ENCODE measurements at places on chromosomes 7 and 10.
A peak's percentile ranks its signal among the peaks of the same experiment; 100 is the strongest.

GRCh38 chr10:133196221-133196915 is 33.6 kb upstream of the UTF1 start:
- no peak for DNase-seq

GRCh38 chr10:100998183-100998990 is 1.2 kb upstream of the LZTS2 start:
- DNase-seq, result peak; percentile 83

- no peak for DNase-seq
Observed at GRCh38 chr10:96496281-96496925, 17.3 kb downstream of the TLL2 start.

DNA sequence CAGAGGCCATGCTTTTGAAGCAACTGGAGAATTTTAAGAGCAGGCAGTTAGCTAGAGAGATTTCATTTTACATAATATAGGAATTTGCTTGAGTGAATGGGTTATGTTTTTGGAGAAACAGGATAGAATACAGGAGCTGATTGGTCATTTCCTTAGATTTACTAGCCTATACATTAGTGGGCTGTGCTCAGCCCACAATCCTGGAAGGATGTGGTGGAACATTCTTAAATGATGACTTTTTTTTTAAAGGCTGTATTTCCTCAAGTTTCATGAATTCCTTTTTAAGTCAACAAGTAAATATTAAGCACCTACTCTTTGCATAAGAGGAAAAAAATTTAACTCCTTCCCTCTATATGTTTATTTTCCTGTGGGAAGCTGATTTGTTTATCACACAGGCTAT is 314.4 kb upstream of the BMPER start:
- DNase-seq, result no peak

DNA sequence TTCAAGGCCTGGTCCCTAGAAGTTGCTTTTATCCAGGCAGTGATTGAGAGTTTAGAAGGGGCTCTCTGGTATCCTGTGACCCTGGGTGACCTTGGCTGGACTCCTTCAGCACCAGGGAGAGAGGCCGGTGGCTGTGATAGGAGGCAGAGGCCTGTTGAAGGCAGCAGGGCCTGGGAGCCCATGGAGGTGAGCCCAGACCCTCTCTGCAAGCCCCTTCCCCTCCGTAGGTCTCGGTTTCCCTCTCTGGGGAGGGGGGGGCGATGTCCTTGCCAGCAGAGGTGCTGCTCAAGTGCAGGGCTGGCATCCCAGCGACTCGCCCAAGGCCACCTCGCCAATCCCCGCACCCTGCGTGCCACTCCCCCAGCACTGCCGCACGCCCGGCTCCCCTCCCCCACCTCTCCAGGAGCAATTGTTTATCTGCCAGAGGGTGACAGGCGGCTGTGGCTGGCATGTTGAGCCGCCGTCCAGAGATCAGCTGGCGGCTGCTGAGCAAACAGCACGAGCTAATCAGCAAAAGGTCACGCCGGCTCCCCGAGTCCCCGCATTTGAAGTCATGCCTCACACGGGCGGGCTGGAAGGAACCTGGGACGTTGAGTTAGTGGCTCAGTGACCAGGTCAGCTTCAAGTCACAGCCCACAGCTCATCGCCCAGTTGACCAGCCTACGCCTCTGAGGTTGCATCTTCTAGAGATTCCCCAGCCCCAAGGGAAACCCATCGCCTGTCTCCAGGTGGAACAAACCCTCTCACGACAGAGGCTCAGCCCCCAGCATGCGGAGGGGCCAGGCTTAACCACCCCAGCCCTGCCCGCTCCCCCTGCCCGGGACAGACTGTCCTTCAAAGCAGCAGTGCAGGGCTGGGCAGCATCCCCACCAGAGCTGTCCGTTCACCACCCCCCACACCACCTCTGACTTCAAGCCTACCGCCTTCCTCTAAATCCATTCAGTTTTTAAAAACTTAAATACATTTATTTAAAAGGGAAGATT is 43.7 kb downstream of the ELFN1 start:
- no peak for DNase-seq

- DNase-seq, result no peak
Observed at GRCh38 chr10:59582058-59582457, 127.6 kb downstream of the SLC16A9 start.

- DNase-seq, result no peak
Observed at GRCh38 chr10:88759366-88760101, at the start of gene LIPN. TSS of gene LIPN (plus strand) at chr10:88760020. CDS start at chr10:88761406, 1,386 bp downstream.

- DNase-seq, result no peak
Observed at GRCh38 chr10:126593968-126594701, 76.4 kb downstream of the C10orf90 start.

- no peak for DNase-seq
Observed at GRCh38 chr10:14304046-14304445, 26.7 kb downstream of the FRMD4A start.

- DNase-seq, result no peak
Observed at GRCh38 chr7:3552499-3552898, 251.4 kb downstream of the SDK1 start.

- no peak for DNase-seq
Observed at GRCh38 chr7:44187636-44188416, 1.4 kb downstream of the GCK start.

DNA sequence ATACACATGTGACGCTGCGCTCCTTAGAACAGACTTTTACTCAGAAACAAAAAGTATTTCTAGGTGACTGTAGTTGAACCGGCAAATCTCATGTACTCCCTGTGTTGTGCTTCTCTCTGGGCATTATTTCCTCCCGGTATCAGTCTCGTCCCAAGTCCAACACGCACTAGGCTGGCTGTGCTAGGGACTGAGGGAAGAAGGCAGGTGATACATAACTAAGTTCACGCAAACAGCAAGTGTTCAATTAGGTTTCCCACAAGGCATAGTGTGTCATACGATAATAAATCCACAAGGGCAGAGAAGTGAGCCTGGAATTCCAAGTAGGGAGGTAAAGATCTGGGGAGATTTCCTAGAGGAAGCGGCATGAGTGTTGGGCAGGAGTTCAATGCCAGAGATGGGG is 20.4 kb downstream of the FAM53B start:
- no peak for DNase-seq

- DNase-seq, result no peak
Observed at GRCh38 chr10:98055841-98056516, 25.6 kb upstream of the CRTAC1 start.

DNA sequence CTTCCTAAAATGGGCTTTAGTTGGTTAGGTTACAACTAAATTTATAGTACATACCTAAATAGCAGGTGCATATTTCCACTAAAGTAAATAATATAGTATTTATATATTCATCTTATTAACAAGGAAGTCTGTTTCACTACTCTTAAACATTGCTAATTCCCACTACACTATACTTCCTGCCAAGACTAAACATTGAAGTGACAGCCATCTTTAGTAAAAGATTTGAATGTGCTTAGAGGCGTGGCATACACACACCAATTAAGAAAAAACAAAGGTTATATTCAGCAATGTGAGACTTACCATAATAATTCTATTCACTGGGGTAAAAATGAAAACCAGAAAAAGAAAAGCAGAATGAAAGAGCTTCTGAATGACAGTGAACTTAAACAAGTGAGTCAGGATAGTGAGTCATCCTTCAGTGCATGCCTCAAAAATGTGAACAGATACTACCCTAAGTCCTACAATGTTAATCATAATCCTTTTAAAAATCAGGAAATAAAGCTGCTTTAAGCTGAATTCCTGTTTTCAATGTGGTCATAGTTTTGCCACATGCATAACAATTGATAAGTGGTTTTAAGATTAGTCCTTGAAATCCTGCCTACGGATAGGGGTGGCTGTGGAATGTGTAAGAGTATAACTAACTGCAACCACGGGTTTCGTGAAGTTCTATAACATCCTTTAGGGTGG is 59.4 kb downstream of the USP6NL start:
- no peak for DNase-seq

DNA sequence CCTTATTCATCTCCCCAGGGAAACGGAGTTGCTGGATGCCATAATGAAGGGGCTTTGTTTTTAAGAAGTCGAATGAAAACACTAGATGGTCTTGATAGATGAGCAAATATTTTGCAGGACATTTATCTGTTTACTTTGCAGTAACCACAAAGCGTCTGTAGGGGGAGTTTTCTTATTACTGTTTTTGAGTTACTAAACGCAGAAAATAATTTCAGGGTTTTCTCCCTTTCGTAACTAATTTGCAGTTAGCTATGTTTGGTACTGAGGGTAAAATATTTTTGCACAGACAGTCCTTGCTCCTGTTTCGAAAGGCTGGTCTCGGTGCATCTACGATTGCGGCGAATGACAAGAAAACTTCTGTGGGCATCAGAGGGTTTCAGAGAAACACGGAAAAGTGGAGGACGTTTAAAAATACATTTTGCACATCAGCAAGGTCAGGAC is 505.6 kb upstream of the MKI67 start:
- DNase-seq, result peak; percentile 23

- no peak for DNase-seq
Observed at GRCh38 chr10:8260645-8261044, 206.2 kb downstream of the GATA3 start.

GRCh38 chr10:52567247-52567580 is 205.4 kb downstream of the MBL2 start:
- no peak for DNase-seq

DNA sequence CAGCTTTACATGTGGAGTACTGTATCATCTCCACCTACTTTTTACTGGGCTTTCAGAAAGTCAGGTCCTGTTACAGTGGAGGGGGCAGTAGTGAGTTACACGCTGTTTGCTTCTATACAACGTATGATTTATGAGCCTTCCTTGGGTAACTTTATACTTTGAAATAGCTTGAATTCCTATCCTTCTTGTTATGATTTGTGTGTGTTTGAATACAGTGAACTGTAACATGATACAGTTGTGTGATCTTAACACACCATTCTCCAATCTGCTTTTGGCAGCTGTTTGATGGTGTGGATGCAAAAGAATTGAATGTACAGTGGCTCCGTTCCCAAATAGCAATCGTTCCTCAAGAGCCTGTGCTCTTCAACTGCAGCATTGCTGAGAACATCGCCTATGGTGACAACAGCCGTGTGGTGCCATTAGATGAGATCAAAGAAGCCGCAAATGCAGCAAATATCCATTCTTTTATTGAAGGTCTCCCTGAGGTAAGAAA is 41.7 kb downstream of the SP8 start:
- DNase-seq, result no peak

DNA sequence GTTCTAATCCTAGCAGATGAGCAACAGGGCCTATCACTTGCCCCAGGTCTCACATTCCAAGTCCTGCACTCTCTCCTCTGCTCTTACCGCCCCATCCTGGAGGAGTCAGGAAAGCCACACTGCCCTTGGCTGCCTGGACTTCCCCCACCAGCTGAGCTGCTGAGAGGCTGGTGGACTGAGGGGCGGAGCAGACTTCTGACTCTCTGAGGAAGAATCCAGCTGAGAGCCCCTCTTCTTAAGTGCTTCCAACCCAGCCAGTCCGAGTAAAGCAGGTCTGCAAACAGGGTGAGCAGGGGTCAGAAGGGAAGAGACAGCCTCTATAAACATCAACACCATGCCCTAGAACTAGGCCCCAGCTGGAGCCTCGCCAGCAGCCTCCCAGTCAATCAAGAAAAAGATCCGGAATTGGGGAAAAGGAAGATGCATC is 92.4 kb upstream of the TMEM72 start:
- DNase-seq, result no peak

DNA sequence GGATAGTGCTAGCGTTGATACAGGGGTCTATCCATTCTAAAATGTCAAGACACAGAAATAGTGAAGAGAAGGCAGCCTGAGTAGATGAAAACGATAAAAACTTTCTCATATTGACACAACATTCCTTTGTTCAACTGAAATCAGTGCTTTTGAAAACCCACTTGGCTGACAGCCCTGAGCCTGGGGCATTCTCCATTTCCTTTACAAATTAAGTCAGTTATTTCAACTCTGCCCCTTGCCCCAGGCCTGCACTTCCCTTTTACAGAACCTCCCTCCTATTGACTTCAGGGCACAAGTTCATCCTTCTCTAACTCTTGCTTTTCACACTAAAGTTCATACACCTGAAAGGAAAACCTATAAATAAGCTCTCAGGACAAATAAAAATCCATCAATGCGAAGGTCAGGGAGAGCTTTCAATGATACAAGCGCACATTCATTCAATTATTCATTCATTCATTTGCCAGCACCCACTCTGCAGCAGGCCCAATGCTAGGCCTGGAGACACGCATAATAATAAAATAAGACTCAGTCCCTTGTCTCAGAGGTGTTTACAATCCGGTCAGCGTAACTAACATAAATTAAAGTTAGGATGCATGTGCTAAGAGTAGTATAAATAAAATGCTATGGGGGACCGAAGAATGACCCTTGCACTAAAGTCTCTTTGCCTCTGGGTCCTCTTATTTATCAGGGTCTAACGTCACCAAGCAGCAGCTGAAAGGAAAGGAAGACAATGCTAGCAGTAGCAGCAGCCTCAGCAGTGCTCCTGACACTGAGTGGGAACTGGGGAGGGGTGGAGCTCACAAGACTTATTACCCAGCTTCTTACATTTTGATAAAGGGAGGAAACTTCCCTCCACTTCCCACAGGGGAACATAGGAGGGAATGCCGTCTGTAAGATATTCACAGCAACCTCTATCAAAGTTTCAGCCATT is 134.8 kb downstream of the PDE1C start:
- DNase-seq, result no peak

- no peak for DNase-seq
Observed at GRCh38 chr7:144594580-144594979, 191.1 kb upstream of the NOBOX start.

DNA sequence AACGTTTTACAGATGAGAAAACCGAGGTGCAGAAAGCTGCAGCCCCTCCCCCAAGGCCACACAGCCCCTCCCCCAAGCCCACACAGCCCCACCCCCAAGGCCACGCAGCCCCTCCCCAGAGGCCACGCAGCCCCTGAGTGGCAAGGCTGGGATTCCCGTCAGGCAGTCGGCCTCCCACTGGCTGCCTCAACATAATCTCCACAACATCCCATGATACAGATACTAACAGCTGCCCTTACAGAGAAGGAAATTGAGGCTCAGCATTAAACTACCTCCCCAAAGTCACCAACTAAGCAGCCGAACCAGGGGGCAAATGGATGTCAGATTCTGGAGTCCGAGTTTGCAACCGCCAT is 15.9 kb downstream of the SH3PXD2A start:
- no peak for DNase-seq

- no peak for DNase-seq
Observed at GRCh38 chr10:91201213-91201996, 19.1 kb upstream of the PCGF5 start.

- DNase-seq, result no peak
Observed at GRCh38 chr10:58318346-58318745, 16.5 kb upstream of the UBE2D1 start.

DNA sequence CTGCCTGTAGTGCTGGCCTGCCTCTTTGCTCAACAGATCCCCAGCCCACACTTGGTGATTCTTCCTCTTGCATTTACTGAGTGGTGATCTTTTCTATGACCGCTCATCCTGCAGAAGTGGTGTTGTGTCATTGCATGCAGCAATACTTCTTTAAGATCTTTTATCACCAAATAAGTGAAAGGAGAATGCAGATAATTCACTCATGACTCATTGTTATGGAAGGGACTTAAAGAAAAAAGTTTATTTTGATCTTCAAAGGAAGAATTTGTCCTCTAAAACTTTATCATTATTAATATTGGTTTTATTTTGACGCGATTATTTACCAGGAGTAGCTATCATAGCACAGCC is 489.1 kb upstream of the CELF2 start:
- no peak for DNase-seq

- DNase-seq, result no peak
Observed at GRCh38 chr10:43754569-43755260, 106.0 kb upstream of the ZNF32 start.

- DNase-seq, result no peak
Observed at GRCh38 chr7:68676813-68677535, 921.3 kb upstream of the AUTS2 start.

GRCh38 chr7:12402365-12402725 is 1.3 kb downstream of the VWDE start:
- DNase-seq, result no peak

All from GM20000 (cell line).